GM18507 (cell line): ENCODE measurements at places on chromosomes 3 and 15.

DNA sequence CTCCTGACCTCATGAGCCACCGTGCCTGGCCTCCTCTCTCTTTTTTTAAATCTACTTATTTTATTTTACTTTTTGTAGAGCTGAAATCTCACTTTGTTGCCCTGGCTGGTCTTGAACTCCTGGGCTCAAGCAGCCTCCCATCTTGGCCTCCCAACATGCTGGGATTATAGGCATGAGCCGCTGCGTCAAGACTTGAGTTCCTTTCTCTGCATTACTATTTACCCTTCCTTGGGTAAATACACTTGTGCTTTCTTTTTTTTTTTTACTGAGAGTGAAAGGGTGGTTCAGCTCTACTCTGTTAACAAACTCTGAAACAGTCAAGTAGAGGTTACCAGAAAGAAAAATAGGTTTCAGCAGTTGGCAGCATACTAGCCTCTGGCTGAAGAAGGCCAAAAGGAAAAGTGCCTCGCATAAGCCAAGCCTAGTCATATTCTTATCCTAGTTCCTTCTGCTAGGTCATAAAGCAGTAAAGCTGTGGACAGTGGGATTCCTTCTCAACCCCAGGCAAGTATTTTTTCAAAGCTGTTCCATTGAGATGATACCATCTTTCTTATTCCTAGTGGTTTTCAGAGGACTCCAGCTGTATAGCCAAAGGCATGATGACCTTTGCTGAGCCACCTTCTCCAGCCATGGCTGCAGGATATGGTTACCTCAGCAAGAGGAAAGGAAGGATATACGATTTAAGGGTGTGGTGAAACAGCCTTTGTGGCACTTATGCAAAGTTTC, 135.1 kb downstream of the RBPMS2 start:
- no peak for DNase-seq

GRCh38 chr3:47005212-47006144, 26.0 kb downstream of the NBEAL2 start:
- DNase-seq: no peak

GRCh38 chr3:36496684-36497633, 116.7 kb downstream of the STAC start:
- no peak for DNase-seq

DNA sequence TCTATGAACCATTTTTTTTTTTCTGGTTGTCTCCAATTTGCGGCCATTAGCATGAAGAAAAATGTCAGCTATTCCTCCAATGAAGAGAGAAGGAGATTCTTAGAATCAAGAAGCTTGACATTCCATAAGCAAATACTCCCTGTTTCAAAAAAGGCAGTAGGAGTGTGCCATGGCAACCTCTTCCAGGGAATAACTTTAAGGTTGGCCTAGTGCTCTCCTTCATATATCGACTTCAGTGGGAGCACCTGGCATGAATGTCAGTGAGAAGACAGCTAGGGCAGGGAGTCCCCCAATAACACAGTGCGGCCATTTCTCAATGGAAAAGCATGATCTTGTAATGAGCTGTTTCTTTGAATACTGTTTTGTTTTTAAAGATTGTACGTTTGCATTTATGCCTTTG, 493.0 kb upstream of the ATP11B start:
- no peak for DNase-seq

DNA sequence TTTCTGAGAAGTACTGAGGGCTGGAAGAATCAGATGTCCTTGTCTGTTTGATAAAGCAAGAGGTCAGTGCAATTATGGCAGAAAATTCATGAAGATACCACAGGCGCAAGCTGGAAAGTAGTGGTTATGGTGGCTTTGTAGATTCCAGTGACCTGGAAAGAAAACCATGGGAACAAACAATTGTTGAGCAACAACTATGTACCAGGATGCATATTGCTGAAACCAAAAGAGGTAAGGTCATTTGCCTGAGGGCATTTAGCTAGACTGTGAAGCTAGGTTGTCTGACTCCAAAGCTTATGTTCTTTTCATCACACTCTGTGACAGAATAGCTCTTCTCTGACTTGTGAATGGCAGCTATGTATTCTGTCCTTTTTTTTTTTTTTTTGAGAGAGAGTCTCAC, 74.0 kb downstream of the B3GALNT1 start:
- no peak for DNase-seq

GRCh38 chr3:43330981-43331380, 44.6 kb downstream of the SNRK start:
- no peak for DNase-seq

DNA sequence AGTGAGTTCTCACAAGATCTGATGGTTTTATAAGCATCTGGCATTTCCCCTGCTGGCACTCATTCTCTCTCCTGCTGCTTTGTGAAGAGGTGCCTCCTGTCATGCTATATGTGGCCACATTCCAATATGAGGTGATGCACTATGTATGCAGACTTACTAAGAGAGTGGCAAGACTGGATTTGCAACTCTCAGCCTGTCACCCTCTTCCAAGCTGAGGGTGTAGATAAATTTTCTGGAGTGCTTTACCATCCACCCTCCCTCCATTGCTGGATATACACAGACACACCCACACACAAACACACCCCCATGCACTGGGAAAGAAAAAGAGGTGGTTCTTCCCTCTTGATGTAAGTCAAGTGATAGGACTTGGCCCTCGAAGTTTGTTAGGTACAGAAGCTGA, 30.2 kb upstream of the CHMP2B start:
- DNase-seq: no peak

- DNase-seq: no peak
These were observed 105.0 kb downstream of the SSR3 start for GRCh38 chr3:156449710-156450574.

- no peak for DNase-seq
These were observed 24.1 kb downstream of the GYG1 start for GRCh38 chr3:149015393-149015792.

DNA sequence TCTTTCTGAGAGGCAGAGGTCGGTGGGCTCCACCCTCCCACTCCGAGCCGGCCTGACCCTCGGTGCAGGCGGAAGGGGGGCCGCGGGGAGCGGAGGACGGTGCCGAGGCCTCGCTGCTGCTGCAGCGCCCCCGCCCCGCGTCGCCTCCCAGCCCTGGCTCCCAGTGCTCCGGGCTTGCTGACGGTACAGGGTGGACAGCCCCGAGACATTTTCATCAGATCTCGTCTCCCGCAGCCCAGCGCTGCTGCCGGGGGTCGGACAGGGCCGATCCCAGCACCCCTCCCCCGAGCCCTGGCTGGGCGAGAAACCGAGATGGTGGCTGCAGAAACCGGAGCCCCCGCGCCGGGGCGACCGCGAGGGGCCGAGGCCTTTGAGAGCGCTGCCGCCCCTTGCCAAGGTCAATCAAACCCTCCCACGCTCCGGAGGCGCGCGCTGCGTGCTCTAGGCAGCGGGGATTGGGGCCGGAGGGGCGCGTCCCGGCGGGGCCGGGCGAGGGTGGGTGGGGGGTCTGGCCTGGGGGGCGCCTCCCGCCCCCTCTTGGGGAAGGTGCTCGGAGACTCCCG, 42.5 kb downstream of the EPHB3 start:
- no peak for DNase-seq

DNA sequence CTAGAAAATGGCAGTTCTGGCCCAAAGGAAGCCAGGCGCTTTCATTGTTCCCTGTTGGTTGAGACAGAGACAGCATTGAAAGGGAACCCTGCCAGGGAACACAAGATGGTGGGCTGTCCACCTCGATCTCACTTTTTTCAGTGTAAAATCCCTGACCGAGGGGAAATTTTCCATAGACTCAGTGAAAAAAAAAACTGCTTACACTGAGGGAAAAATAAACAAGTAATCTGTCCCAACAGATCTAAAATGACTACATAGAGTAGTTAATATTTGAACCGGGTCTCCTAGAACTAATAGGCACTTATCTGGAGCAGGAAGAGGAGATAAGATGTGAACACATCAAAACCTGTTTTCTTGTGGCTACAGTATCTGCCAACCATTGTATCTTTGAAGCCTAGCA, 763.4 kb upstream of the GOLIM4 start:
- no peak for DNase-seq

DNA sequence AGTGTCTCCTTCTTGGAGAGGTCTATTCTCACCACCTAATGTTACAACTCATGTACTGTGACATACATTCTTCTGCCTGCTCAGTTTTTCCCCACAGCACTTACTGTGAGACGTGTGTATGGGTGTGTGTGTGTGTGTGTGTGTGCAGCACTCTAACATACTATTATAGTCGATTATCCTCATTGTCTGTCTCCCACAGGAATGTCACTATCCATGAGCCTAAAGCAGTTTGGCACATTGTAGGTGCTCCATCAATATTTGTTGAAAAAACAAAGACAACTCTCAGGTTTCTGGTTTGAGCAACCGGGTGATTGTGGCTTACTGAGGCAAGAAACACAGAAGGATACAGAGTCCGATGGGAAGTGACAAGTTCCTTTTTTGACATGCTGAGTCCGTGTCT, 8.6 kb upstream of the ZNF148 start:
- DNase-seq: no peak

DNA sequence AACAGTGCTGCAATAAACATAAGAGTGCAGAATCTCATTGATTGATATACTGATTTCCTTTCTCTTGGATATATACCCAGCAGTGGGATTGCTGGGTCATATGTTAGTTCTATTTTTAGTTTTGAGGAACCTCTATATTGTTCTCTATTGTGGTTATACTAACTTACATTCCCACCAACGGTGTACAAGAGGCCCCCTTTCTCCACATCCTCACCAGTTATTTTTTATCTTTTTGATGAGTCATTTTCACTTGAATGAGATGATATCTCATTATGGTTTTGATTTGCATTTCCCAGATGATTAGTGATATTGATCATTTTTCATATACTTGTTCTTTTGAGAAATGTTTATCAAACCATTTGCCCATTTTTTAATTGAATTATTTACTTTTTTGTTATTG, 12.4 kb upstream of the IREB2 start:
- no peak for DNase-seq

- DNase-seq: no peak
These were observed 3.9 kb upstream of the TLE3 start for GRCh38 chr15:70101459-70102113.

DNA sequence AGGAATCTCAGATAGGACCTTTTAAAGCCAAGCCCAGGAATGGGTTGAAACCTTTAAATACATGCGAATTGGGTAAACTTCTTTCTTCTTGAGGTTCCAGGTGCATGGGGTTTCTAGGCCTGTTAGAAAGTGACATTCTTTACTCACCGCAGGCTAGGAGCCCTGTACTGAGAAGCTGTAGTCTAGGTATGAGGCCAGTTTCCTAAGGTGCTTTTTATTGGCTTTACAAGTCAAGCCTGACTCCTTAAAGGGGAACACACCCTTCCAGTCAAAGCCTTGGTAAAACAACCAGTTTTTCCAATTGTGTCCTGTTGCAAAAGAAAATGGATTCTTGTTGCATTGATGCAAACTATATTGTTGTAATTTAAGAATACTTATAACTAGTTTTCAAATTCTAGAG, 76.1 kb upstream of the ATP11B start:
- no peak for DNase-seq

DNA sequence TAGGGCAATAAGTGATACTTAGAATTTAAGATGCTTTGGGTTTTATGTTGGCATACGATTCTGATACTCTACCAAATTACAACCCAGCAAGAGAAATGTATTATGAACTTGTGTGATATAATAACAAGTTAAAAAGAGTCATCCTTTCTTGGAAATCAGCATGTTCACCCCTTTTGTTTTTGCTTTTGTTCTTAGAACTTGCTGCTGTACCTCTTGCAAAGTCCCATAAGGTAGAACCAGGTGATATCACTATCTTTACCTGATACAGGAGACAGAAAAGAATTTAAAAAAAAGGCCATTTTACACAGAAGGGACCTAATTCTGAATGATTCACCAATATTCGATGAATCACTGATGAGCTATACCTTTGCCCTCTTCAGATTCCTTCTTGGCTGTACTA, 810.4 kb downstream of the FHIT start:
- DNase-seq: no peak

GRCh38 chr3:107407355-107407754, 30.1 kb downstream of the CCDC54 start:
- DNase-seq: no peak

GRCh38 chr3:184539801-184540435, 21.7 kb upstream of the EPHB3 start:
- no peak for DNase-seq

DNA sequence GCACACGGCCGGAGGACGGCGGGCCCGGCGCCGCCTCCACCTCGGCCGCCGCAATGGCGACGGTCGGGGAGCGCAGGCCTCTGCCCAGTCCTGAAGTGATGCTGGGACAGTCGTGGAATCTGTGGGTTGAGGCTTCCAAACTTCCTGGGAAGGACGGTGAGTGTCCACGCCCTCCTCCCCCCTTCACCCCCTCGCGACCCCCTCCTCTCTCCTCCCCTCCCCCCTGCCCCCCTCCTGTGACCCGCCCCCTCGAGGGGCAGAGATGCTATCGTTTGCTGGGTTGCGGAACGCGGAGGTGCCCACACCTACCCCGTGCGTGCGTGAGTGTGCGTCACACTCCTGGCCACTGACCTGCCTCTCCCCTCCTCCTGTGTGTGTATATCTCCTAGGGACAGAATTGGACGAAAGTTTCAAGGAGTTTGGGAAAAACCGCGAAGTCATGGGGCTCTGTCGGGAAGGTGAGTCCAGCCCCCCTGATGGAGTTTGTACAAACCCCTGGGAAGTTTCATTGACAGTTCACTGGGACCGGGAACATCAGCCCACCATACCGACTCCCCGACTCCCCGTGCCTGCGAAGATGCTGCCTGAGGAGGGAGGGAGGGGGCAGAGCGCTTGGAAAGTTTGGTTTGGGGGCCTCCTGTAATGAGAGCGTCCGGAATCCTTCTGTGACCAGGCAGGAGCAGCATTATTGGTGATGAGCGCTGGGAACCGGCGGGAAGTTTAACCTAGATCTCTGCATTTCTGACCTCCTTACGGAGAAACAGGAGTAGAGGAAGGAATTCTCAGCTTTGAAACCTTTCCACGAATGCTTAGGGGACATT, 795 bp upstream of the SCAANT1 start:
- peak; percentile 17 for DNase-seq

- no peak for DNase-seq
These were observed 65.0 kb downstream of the CLDN11 start for GRCh38 chr3:170483485-170484262.

- DNase-seq: no peak
These were observed 94.9 kb downstream of the MFSD1 start for GRCh38 chr3:158896729-158897128.

GRCh38 chr3:94115482-94115881, 52.6 kb downstream of the NSUN3 start:
- no peak for DNase-seq

GRCh38 chr15:39468331-39468730, 112.5 kb upstream of the THBS1 start:
- no peak for DNase-seq

GRCh38 chr3:48215019-48215418, 8.3 kb upstream of the CAMP start:
- no peak for DNase-seq

DNA sequence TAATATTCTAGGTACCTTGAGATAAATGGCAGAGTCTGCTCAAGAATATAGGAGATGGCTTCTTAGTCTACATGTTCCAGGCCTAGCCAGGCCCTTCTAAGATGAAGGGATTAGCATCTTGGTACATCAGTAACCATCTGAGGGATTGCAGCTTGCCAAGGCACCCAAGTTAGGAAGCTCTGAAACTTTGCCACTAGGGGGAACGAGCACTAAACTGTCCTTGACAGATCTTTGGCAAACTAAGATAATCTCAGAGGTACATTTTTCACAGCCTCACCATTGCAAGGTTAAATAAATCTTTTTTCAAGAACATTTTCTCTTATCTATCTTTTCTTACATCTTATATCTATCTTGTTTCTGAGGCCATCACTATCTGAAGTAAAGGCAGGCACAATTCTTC, 351.2 kb downstream of the RAP2B start:
- no peak for DNase-seq

- DNase-seq: no peak
These were observed 55.2 kb downstream of the TMEM108 start for GRCh38 chr3:133093366-133093765.

- no peak for DNase-seq
These were observed 28.1 kb downstream of the AVEN start for GRCh38 chr15:34010921-34011320.
